Amygdala (tissue), 56 donors: ENCODE measurements at places on chromosomes 3 and 15.

DNA sequence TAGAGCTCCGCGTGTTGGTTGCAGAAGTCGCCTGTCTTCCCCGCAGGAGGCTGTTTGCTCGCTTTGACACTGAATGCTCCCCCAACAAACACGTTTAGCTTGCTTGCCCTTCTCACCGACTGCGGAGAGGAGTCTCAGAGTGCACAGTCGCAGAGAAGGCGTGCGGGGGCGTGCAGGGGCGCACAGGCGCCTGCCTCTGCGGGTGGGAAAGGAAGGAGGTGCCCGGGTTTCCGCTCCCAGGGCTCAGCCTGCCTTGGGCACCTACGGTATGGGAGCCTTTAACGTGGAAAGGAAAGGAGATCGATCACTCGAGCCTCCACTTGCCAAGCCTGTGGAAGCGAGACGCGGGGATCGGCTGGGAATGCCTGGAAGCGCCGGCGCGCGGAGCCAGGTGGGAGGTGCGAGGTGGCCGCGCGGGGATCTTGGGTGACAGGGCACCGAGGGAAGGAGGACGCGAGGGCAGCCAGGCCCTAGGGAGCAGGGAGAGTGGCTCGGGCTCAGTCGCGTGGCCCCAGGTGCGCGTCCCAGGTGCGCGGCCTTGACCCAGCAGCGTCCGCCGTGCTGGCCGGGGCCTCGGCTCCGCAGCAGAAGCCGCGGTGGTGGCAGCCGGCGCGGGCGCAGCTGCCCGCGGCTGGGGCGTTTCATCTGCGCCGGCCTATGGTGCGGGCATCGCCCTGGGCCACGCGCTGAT lies at the start of gene FAN1:
Gene FAN1, plus strand, starts transcription at position 419 of the 691 bp plus-strand sequence. CDS start 749 bp downstream, outside the sequence.
- peak; percentile 87 for DNase-seq

GRCh38 chr3:123457841-123458240 lies 9.0 kb upstream of the ADCY5 start:
- DNase-seq = no peak

DNA sequence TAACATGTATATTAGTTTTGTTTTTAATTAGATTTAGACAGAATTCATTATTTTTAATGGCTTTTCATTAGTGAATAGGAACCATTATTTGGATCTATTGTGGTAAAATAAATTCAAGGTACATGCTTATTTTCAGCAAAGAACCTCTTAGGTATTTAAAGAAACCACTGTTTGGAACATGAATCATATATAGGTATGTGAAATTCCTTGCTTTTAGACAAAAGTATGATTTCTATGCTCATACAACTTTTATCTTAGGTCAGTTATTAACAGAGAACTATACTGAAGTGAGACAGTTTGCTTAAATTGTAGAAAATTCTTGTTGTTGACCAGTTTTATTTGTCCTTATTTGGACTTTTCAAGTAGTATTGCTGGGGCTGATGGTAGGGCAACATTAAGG lies 389.9 kb downstream of the FEZF2 start:
- DNase-seq = no peak

DNA sequence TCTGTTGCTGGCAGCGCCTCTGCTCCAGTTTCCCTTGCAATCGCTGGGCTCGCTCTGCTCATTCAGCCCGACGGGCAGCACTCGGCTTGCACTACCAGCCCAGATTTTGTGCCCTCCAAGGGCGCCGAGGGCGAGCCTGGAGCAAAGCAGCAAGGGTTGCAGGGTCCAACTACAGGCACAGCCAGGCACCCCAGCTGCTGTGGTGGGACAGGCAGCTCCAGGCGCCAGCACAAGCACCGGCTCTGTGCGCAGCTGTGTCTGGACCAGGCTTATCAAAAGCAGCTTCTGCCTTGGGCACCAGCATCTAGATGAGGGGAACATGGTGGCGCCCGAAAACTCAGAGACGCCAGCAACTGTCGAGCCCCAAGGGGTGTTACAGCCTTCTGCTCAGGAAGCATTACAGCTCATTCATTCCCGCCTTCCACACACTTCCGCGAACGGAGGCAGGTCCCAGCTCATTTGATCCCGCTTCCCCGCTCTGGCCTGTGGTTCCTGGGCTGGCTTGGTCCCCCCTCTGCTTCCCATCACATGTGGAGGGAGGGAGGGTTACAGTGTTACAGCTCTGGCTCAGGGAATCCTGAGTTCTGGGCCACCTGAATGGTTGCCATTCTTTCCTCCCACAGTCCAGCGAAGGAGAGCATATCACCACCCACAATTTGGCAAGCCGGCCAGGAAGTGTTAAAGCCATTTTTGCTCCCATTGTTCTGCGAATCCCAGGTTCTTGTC lies 409.9 kb upstream of the ALCAM start:
- no peak for DNase-seq

DNA sequence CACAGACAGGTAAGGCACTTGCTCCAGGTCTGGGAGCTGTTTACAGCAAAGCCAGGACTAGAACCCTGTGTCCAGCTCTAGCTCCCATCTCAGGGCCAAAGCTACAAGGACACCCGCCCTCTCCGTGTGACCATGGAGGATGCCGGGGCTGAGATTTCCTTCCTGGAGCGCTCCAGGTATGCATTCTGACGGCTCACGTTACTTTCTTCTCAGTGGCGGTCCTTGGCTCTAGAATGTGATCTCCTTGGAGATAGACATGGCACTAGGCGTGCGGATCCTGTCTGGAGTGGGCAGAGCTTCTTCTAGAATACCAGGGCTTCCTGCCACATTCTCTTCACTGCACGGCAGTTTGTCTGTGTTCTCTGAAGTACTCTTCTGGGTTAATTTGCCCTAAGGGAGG lies 185.7 kb downstream of the OPA1 start:
- DNase-seq = no peak

DNA sequence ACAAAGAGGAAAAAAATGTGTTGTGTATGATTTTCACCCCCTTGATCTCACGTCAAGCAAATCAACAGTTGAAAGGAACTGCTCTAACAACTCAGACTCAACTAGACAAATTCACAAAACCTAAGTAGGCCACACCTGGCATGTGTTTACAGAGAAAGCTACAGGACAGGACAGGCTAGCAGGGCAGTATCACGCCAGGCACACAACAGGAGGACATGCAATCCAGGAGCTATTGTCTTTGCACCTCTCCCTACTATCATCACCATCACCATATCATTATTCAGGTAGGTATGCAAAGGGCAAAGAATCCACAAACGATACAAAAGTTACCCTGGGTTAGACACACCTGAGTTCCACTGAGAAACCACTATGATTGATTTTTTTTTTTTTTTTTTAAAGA lies 86.4 kb downstream of the TBL1XR1 start:
- no peak for DNase-seq

DNA sequence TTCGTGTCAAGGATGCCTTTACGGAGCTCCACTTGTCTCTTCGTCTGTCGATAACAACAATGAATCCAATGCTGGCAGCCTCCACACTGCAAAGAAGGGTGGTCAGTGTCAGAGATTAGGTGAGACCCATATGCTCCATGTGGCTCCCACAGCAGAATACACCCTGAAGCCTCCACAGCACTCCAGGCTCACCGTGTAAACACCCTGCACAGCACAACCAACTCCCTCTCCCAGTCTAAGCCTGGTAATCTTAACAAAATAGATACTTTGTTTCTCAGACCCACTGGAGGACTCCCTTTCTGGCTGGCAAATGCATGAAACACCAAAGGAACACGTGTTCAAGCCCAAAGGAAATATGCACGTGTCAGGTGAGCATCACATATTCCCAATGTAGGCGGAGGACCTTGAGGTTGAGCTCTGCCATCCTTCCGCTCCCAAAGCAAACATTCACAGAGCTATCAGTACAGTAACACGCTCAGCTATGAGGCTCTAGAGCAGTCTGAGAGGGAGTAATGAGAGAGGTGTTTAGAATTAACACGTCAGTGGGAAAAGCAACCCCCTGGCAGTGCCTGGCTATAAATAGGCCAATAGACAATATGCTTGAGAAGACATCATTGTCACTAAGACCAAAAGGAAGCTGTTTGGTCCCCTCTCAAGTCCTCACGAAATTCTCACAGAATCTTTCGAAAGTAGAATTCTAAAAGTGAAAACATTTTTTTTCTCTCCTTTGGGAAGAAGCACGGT lies 86.7 kb downstream of the MCF2L2 start:
- no peak for DNase-seq

DNA sequence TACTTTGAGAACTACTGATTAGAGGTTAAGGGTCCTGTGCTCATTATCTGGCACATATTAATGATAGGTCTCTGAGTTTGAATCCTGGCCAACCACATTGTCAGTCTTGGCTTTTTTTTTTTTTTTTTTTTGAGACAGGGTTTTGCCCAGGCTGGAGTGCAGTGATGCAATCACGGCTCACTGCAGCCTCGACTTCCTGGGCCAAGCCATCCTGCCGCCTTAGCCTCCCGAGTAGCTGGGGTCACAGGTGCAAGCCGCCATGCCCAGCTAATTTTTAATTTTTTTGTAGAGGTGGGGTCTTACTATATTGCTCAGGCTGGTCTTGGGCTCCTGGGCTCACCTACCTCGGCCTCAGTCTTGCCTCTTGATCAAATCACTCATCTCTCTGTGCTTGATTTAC lies 547 bp upstream of the PCCB start:
- DNase-seq = no peak

- DNase-seq = no peak
Observed at GRCh38 chr3:171195686-171196085, 169.2 kb upstream of the SLC2A2 start.

- DNase-seq = peak; percentile 50
Observed at GRCh38 chr3:42080453-42080872, 10.7 kb upstream of the TRAK1 start.

DNA sequence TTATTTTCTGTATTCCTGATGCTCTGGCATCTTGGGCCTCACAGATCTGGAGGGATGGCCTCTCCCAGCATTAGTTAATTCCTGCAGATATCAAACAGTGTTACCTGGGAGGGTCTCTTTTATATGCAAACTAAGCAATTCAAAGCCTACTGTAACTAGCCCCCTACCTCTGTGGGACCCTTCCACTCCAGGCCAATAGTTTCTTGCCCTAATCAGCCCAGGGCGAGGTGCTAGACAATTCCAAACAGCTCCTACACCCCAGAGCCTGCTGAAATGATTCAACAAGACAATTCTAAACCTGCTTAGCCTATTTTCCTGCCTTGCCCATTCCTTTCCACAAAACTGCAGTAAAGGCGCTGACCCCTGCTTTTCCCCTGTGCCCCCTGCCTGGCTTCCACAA lies 106.6 kb upstream of the IGSF10 start:
- no peak for DNase-seq

GRCh38 chr3:94822298-94822697 lies 759.4 kb downstream of the NSUN3 start:
- no peak for DNase-seq

GRCh38 chr3:29335438-29335837 lies 54.6 kb downstream of the RBMS3 start:
- no peak for DNase-seq

DNA sequence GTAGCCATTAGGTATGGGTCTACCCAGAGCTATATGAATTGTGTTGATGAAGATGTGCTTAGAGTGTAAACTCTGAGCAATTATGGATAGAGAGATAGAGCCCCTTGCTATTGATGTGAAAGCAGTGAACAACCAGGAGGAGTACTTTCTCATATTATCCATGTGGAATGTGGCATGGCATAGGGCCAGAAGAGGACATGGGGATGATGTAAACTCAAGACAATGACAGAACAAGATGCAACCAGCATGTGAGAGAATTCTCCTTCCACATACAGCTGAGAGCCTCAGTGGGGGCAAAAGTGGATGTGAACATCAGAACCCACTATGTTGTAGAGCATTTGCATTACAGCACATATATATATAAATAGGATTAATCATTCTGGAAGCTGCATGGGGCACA lies 36.4 kb upstream of the BNC1 start:
- no peak for DNase-seq
